ENCODE measurements at places on chromosomes 13 and 19.

GRCh38 chr19:11142528-11143171 is 12.9 kb downstream of the SPC24 start:
- no peak overlapping the region for H3K27ac ChIP-seq
- no peak overlapping the region for H3K4me3 ChIP-seq
- H3K4me1 ChIP-seq: peaks cover 5% of the 10 kb centered on the region
- H3K27me3 ChIP-seq: no peaks in the 10 kb centered on the region
- no peaks in the 10 kb centered on the region for H3K36me3 ChIP-seq
- no peak for DNase-seq

GRCh38 chr13:111337741-111338140 is 17.3 kb downstream of the TEX29 start:
- no peak for DNase-seq
- no peak overlapping the region for H3K4me3 ChIP-seq
- H3K36me3 ChIP-seq: no peaks in the 10 kb centered on the region
- H3K4me1 ChIP-seq: no peaks in the 10 kb centered on the region
- no peak overlapping the region for H3K27ac ChIP-seq
- peaks cover 6% of the 10 kb centered on the region for H3K27me3 ChIP-seq

DNA sequence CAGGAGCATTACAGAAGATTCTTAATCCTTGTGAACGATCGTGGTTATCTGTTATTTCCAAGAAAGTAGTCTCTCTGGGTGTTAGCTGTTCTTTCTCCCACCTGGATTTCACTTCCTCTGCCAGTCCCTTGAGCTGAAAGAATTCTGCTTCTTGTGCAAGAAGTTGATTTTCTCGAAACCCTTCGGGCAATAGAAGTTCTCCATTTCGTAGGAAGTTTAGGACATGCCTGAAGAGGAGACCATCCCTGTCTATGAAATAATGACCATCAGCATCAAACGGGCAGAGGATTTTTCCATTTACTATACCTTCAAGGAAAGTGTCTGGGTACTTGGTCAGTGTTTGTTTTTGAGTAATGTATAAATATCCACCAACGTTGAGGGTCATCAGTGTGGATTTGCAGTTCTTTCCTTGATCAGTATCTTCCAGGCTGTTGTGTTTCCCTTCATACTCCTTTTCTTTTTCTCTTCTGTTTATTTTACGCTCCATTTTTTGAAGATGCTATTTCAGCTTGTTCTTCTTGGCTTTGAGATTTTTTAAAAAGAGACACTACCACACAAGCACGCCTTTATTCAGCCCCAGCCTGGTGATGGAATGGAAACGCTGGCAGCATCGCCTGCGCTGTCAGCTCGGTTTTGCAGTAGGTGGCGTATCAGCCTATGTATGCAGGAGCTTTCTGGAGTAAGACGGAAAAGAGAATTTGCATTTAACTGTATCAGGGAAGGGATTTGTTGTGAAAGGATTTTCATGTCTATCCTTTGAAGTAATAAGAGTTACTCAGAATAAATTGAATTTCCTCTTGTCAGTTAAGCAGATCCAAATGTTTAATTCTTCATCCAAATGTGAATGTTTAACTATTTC is 6.5 kb downstream of the KCTD4 start:
- no peak overlapping the region for H3K4me3 ChIP-seq
- no peak for DNase-seq
- H3K36me3 ChIP-seq: peaks cover 8% of the 10 kb centered on the region
- peaks cover 5% of the 10 kb centered on the region for H3K4me1 ChIP-seq
- H3K27me3 ChIP-seq: no peaks in the 10 kb centered on the region
- H3K27ac ChIP-seq: no peak overlapping the region

DNA sequence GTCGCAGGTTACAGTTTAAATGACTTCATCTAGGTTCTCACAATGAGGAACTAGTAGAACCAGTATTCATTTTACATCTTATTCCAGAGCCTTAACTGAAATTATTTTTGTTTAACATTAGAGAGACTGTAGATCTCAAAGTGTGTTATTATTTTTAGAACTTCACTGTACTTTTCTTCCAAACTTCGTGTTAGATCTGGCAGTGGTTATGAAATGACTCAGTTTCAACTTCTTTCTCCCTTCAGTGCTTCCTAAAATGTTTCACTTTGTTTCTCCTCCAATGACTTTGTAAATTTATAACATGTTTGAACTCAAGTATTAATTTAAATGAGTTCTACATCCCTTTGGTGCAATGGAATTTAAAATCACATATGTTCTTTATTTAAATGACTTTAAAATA is 139.3 kb downstream of the PCDH9 start:
- no peaks in the 10 kb centered on the region for H3K4me1 ChIP-seq
- H3K27me3 ChIP-seq: no peaks in the 10 kb centered on the region
- no peak overlapping the region for H3K27ac ChIP-seq
- no peaks in the 10 kb centered on the region for H3K36me3 ChIP-seq

DNA sequence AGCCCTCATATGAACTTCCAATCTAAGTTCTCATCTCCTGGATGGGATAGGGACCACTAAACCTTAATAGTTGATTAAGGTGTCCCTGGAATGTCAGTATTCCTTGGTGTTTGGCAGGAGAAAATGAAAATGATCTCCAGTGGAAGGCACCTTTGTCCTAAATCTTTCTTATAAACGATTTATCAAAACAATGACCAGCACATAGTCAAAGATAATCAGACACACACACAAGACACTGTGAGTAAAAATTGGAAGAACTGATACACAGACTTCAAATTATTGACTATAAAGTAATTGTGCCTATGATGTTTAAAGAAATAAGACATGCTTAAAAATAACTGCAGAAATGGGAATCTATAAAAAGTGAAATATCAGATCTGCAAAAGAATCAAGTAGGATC is 13.7 kb downstream of the CEBPA start:
- no peaks in the 10 kb centered on the region for H3K27me3 ChIP-seq
- peaks cover 14% of the 10 kb centered on the region for H3K4me1 ChIP-seq
- no peak overlapping the region for H3K4me3 ChIP-seq
- no peak for DNase-seq
- no peaks in the 10 kb centered on the region for H3K36me3 ChIP-seq

DNA sequence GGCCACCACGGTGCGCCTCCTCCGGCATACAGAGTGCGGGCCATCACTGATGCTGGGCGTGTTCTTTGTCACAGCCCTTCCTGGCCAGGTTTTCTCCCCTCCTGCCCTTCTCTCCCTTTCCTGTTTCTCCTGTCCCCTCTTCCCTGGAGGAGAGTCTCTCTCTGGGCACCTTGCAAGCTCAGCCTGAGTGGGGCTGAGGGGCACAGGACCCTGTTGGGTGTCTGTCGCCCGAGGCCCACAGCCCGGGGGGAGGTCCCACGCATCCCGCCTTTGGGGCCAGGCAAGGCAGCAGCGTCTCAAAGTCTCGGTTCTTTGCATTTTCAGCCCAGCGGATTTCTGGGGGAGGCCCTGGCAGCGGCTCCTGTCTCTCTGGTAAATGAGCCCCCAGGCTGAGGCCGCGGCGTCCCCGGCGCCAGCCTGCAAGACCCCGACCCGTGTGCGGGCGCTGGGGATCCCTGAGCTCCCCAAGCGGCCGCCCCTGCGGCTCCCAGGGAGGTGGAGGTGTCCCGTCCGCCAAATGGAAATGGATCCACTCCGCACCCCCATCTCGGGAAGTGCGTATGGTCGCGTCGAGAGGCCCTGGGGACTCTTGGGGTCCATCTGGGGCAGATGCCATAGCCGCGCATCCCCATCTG is 47.2 kb downstream of the COMP start:
- H3K36me3 ChIP-seq: no peaks in the 10 kb centered on the region
- H3K27ac ChIP-seq: no peak overlapping the region
- no peaks in the 10 kb centered on the region for H3K4me1 ChIP-seq
- H3K4me3 ChIP-seq: no peak overlapping the region

DNA sequence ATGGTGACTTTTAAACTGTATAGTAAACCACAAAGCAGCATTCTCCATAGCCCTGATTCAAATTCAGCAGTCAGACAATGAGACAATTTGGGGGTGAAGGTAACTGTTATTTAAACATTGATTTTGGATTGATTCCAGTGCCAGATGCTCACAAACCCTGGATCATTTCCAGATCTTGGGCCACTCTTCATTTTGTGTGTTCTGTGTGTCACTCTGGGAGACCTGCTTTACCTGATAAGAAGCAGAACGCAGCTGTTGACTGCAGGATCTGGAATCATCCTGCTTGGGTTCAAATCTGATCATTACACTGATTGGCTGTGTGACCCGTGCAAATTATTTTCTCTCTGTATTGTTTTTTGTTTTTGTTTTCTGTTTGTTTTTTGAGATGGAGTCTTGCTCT is 4.0 kb upstream of the PCDH8 start:
- H3K36me3 ChIP-seq: peaks cover 2% of the 10 kb centered on the region
- H3K4me1 ChIP-seq: peaks cover 26% of the 10 kb centered on the region
- no peak overlapping the region for H3K4me3 ChIP-seq
- no peak overlapping the region for H3K27ac ChIP-seq
- peaks cover 75% of the 10 kb centered on the region for H3K27me3 ChIP-seq
- no peak for DNase-seq
